ENCODE measurements at places on chromosomes 3 and 15.
A peak's percentile ranks its signal among the peaks of the same experiment; 100 is the strongest.

DNA sequence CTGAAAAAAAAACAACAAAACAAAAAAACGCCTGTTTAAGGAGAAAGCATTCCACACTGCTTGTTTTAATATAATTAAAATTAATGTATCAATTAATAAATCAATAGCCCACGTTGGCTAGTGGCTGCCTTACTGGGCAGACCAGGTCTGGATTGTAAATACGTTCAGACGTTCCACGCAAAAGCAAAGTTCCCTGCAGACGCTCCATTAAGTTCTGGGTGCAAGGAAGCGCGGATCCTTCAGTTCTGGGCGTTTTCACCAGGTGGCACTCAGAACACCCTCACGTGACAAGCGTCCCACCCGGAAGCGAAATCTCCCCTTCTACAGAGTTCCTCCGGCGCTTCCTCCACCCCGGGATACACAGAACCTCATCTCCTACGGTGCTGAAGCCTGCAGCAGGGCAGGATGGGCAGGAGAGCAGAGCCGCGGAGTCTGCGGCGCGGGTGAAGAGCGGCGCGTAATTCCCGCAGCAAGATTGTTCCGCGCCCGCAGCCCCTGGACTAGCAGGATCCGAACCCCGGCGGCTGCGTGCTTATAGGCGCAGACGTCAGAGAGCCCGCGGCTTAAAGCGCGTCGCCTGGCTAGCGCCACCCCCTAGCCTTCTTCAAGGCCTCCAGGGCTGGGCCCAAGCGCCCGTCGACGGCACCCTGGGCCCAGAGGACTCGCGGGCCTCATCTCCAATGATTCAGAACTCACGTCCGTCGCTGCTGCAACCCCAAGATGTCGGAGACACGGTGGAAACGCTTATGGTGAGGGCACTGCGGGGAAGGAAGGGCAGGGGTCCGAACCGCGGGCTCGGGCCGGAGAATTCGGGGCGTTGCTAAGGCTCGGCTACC lies at the start of gene SLC25A38:
TSS of gene SLC25A38 (plus strand) at position 326 of the 836 bp plus-strand sequence. CDS start at position 681, 355 bp downstream.
- DNase-seq, result peak; percentile 91

DNA sequence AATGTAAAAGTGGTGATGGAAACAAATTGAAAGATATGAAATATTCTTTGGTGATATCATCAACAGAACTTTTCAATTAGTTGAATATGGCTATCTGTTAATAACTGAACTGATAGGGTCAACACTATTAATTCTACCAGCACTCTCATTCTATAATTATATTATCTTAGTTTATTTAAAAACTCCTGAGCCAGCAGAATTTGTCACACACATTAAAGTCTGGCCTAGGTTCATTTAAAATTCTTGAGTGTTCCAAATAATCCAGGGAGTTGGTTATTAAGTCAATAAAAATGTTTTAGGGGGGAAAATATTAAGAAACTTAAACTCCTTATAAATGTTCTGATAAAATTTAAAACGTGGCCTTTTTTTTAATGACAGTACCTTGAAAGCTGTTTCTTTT lies 189.6 kb upstream of the GRM7 start:
- no peak for DNase-seq

DNA sequence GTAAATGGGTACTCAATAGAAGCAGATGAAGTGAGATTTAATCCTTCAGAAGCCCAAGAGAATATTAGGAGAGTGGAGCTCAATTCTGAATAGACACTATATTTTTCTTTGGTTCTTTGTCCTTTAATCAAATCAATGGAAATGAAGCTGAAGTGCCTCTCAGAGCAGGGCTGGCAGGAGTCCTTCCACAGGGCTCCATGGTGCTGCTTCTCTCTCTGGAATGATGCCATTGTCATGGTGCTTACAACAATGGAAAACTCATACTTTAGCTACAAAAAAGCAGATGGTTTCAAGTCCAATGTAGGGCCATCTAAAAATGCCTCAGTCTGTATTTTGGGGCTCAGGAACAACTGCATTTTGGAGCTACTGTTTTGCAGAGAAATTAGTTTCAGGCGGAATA lies 125.1 kb downstream of the SNRK start:
- no peak for DNase-seq

DNA sequence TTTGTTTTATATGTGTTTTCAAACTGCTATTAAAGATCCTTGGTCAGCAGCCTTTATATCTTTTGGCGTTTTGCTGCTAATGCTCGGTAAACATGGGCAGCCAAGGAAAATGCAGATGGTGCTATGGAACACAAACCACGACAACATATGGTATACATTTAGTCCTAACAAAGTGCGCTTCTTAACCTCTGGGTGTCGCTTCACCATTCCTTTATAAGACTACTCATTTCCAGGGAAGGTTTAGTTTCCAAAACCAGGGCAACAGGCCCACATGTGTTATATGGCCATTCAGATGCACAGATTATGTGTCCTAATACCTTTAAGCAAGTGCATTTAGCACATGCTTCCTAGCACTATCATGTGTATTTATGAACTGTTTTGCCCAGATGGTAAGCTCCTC lies 14.7 kb downstream of the SHOX2 start:
- no peak for DNase-seq

DNA sequence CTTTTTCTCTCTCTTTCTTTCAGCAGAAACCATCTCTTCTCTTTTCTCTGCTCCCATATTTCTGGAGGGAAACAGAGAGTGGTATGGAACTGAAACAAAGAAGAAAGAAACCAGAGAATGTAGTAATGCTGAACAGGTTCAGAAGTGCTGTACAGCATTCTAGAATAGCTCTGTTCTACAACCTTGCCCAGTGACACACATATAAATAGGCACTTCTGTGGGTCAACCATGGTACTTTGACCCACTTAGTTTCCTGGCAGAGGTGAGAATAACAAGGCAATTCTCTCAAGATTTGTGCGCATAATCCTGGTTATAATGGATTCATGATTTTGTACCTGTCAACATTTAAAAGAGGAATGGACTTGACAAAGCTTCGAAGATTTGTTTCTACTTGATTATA lies 12.3 kb downstream of the CFAP91 start:
- no peak for DNase-seq

GRCh38 chr3:55888282-55888885 lies 401.3 kb upstream of the WNT5A start:
- no peak for DNase-seq

GRCh38 chr3:100455841-100456550 lies 36.4 kb upstream of the TMEM45A start:
- no peak for DNase-seq

DNA sequence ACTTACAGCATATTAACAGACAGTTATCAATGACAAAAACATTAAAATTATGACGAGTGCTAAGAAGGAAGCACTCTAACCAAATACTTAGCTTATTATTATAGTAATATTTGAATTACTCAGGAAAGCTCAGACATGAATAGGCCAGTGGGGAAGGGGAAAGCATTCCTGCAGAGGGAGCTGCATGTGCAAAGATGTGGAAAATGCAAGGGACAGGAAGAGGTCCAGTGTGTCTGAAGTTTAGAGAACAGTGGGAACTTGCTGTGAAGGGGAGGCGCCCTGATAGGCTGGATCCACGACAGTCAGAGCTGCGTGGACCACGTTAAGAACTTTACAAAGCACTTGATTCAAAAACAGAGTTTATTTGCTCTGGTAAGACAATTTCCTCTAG lies 1.2 kb upstream of the SPICE1 start:
- DNase-seq, result no peak

DNA sequence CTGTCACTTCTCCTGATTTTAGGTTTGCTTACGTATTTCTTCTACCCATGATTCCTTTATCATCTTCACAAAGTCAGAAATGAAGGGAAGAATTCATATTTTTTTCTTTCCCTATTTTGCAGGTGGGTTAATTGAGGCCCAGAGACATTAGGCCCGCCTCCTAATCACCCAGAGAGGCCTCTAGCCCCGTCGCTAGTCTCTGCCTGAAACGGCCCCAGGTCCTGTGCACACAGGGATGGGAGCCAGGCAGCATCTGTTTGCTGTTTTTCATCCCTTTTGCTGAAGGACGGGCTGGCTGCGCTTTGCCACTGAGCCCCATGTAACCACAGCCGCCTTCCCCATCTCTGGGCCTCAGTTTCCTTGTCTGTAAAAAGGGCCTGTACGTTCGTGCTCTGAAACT lies 135.9 kb downstream of the FBLN2 start:
- DNase-seq, result no peak

DNA sequence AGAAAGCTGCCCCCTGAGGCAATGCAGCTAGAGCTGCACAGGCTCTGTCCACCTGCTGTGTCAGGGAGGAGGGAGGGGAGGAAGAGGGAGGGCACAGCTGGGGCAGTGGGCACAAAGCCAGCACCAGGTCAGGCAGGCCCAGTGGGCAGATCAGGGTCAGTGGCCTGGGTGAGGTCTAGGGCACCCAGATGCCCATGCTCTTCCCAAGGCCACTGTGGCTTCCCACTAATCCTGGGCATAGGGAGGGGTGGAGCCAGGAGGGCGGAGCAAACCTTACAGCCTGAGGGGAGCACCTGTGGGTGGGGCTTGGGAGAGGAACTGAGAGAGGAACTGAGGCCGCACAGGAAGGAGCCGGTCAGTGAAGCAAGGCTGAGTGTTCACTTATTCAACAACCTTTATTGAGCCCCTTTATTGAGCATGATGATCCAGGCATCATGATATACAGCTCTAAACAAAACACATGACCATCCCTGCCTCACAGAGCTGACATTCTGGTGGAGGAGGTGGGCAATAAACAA lies 55.0 kb downstream of the RHCG start:
- no peak for DNase-seq

GRCh38 chr15:49066372-49066771 lies 20.1 kb upstream of the SECISBP2L start:
- no peak for DNase-seq

DNA sequence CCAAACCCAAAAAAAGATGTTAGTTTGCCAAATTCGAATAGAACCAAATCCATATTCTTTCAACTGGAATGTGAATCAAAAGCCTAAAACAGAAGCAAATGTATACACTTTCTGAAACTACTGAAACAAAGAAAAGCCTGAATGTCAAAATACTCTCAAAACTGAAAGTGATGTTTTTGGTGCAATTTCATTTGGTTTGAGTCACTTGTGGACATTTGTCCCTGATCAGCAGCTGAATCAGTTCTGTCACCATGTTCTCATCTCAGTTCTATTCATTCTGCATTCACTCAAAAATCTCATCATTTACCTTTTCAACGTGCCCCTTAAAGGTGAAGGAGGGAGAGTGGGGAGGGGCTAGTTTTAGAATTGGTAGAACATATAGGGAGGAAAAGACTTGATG lies 266.8 kb downstream of the ABHD5 start:
- DNase-seq, result no peak

DNA sequence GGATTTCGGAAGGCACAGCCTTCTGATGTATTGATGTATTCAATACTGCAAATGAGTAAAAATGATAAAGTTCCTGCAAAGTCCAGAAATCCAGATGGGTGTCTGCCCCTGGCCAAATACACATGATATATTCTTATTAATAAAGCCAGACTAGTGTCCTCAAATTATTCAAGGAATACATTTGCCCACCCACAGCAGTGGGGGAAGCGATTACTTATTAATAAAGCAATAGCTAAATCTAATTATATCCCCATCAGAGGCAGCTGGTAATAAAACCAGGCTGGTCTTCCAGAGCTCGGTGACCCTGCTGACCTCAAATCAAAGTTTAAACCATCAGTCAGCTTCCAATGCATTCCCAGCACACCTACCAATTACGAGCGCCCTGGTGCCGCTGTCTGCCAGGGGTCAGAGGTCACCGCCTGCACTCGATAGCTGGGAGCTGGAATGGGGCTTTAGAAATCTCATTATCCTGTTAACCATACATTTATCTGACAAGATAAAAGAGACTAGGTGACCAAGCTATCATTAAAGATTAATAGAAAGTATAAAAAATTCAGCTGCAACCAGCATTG lies 330.3 kb downstream of the UACA start:
- peak; percentile 74 for DNase-seq

- no peak for DNase-seq
Observed at GRCh38 chr3:162213956-162214355, 717.3 kb downstream of the OTOL1 start.

- no peak for DNase-seq
Observed at GRCh38 chr15:34011481-34011880, 27.5 kb downstream of the AVEN start.

DNA sequence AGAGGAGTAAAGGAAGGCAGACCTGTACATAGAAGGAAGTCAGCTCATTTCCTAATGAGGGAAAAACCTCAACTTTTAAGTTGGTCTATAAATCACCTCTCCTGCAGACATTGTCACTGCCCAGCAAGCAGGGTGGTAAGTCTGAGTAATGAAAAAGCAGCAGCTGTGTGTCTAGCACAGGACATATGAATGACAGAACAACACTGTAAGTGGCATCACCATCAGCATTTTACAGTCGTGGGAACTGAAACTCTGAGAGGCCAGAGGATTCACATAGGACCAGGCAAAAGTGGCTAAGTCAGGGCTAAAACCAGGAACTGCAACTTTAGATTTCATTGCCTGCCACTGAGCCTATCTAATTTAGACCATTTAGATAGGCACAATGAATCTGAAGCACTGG lies 235.6 kb downstream of the CLSTN2 start:
- no peak for DNase-seq

- DNase-seq, result no peak
Observed at GRCh38 chr3:122803977-122804376, 9.1 kb downstream of the SLC49A4 start.

DNA sequence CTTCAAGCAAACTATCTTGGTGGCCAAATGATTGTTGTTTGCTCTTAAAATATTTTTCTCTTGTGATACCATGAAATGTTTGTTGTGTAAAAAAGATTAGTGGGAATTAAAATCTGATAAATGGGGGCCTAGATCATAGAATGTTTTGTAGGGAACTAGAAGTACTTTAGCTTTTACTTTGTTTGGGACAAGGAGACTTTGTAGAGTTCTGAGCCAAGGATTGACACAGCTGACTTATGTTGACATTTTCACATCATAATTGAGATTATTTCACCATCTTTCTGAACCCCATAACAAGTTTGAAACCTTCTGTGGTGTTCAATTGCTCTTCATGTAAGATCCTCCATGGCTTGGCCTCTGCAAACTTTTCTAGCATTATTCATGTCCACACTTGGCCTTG lies 235.4 kb downstream of the NLGN1 start:
- no peak for DNase-seq

- no peak for DNase-seq
Observed at GRCh38 chr15:85920956-85921355, 126.2 kb upstream of the KLHL25 start.

GRCh38 chr3:31671451-31671850 lies 138.7 kb downstream of the STT3B start:
- no peak for DNase-seq

GRCh38 chr3:30547716-30548115 lies 58.7 kb upstream of the TGFBR2 start:
- no peak for DNase-seq

GRCh38 chr15:77060546-77060945 lies 10.4 kb downstream of the TSPAN3 start:
- no peak for DNase-seq

DNA sequence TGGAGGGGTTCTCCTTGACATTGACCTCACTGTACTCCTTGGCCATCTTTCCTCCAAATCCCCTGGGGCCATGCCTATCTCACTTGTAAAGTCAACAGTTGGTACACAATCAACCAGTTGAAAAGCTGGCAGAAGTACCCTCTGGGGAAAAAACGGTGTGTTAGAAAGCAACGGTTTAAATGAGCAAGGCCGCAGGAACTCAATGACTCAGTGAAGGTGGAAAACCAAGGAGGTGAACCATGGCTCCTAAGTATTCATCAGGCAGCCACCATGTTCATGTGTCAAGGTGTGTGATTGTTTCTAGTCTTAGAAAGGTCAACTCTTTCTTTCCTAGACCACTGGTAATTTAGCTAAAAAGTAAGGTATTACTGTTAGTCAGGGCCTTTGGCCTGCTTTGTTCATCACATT lies 130.9 kb upstream of the SATB1 start:
- no peak for DNase-seq

GRCh38 chr3:156742401-156742800 lies 68.0 kb downstream of the TIPARP start:
- no peak for DNase-seq

Measured in islet precursor cell (in vitro differentiated cells).